Amygdala (tissue), 56 donors: ENCODE measurements at places on chromosomes 2 and 18.

GRCh38 chr2:237177052-237177451, 91.4 kb downstream of the COPS8 start:
- DNase-seq: no peak

DNA sequence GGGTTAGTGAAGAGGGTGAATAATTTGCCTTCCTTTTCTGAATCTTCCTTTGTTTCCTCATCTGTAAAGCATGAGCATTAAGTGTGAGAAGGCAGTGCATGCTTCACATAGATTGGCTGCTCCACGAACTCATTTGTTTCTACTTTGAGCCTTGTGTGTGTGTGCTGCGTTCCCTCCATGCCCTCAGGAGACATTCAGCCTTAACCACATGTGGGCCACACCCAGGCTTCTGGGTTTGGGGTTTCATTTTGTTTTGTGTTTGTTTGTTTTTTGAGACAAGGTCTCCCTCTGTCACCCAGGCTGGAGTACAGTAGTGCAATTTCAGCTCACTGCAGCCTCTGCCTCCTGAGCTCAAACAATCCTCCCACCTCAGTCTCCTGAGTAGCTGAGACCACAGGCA, 843.3 kb downstream of the GALR1 start:
- DNase-seq: no peak

- DNase-seq: no peak
Observed at GRCh38 chr2:80548469-80548868, 243.9 kb upstream of the LRRTM1 start.

- no peak for DNase-seq
Observed at GRCh38 chr2:98508709-98509066, 64.0 kb downstream of the INPP4A start.

GRCh38 chr2:181780047-181780651, 99.8 kb upstream of the NEUROD1 start:
- no peak for DNase-seq

DNA sequence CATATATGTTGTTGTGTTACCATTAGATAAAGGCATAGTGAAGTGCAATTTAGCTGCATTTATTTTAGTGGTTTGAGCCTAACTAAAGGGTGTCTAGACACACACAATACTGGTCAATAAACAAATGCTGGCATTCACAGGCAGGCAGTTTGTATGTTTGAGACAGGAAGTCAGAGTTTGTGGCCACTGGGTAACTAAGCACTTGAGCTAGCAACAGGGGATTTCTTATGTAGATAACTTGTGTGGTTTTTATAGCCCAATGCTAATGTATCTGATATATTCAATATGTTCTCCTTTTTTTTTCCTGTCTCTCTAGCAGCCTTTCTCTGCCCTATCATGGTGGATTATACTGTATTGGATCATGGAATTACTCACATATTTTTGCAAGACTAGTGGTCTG, 38.1 kb downstream of the LRRTM4 start:
- no peak for DNase-seq

- DNase-seq: no peak
Observed at GRCh38 chr2:39881494-39881893, 102.4 kb upstream of the THUMPD2 start.

DNA sequence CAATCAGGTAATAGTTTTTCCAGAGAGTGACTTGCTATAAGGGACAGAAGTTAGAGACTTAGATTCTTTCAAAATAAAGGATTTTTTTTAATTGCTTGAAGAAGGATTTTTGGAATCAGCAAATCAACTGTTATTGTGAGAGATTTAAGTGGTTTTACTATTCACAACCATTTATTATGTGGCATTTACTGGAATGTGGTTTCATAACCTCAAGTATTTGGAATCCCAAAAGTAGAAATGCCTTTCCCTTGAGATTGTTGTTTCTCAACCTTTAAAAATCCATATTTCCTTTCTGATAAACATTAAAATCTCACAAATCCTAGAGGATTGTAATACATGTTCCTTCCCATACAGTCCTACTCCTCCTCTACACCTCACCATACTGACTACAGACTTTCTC, 5.0 kb downstream of the TANK start:
- DNase-seq: no peak

GRCh38 chr18:55458456-55459203, 129.4 kb downstream of the TCF4 start:
- no peak for DNase-seq

DNA sequence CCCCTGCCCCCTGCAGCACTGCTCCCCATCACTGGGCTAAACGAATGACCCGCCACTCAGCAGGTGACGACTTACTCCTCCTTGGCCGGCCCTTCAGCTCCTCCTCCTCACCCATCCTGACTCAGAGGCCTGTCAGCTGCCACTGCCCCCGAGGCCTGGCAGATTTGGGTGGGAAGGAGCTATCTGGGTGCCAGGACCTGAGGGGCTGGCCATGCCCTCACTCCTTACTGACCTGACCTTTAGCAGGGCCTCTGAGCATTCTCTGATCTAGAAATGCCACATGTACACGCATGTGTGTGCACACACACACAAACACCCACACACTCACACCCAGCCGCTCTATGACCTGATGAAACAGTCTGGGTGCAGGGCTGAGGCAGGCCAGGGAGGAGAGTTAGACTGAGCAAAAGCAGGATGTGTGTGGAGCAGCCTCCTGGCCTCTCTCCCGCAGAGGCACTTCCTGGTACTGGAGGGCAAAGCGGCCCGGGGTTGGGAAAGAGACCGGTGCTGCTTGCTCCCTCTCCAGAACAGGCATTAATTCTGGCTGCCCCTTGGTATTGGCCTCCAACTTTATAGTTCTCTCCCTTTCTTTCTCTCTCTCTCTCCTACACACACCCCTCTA, 68.0 kb downstream of the ZFP36L2 start:
- no peak for DNase-seq

GRCh38 chr2:220101980-220102379, 474.6 kb downstream of the SLC4A3 start:
- no peak for DNase-seq

- DNase-seq: no peak
Observed at GRCh38 chr2:51981783-51982182, 949.9 kb upstream of the NRXN1 start.

- peak; percentile 29 for DNase-seq
Observed at GRCh38 chr2:73970850-73971471, 13.7 kb upstream of the TET3 start.

GRCh38 chr18:59308938-59309260, 9.6 kb downstream of the CPLX4 start:
- no peak for DNase-seq

- no peak for DNase-seq
Observed at GRCh38 chr2:70482401-70482800, 71.2 kb downstream of the TGFA start.

- DNase-seq: no peak
Observed at GRCh38 chr18:34976123-34976522, 65.1 kb upstream of the MAPRE2 start.

DNA sequence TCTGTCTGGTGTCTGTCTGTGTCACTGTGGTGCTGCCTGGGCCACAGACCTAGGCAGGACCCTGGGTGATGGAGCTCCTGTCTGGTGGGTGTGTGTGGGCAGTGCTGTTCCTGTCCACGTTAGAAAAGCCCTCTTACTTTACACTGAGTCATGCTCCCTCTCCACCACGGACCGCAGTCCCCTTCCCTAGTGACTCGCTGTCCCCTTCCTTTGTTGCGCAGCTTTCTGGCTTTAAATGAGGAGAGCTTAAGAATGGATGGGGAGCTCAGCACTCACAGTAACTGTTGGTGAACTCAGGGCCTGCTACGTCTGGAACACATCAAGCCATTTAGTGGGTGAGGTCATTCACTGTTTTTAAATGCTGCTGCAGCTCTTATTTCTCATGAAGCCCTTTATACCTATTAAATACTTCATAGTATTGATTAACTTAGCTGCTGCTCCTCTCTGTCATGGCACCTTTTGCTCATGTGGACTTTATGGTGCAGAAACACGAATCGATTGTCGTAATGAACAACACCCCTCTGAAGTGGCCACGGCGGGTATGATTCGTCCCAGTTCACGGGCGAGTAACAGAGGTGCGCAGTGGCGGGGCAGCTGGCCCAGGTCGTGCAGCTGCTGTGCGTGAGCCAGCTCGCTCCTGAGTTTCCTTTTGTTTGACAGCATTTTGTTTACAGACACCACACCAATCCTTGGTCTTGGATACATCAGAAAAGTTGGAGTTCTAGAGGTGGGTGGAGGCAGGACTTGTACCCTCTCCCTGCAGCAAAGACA, 100.4 kb downstream of the LDLRAD4 start:
- no peak for DNase-seq

DNA sequence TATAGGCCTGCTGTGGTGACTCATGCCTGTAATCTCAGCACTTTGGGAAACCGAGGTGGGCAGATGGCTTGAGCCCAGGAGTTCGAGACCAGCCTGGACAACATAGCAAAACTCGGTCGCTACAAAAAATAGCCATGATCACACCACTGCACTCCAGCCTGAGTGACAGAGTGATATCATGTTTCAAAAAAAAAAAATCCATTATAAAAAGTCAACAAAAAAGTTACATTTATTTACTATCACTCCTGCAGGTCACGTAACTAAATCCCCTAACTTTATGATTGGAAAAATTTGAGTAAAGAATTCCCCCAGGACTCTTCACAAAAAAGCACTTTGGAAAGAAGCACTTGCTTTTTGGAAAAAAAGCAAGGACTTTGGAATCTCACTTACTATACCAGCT, 46.4 kb upstream of the AGPS start:
- no peak for DNase-seq

DNA sequence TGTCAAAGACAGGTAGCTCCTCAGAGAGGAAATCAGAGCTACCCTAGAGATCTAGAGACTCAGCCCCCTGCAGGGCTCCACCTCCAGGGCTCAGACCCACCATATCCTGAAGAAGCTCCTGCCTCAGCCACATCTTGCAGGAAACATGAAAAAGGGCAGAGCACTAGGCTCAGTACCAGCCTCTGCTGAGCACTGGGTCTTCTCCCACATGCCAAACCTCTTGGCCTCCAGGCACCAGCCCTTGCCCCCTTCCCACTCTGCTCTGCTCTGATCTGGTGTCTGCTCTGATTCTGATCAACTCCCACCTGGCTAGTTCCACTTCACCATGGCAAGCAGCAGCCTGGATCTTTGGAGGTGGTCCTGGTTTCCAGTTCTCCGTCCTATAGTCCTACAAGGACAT, 114.3 kb upstream of the SLC66A3 start:
- DNase-seq: no peak

GRCh38 chr2:147479358-147479757, 365.5 kb upstream of the ACVR2A start:
- no peak for DNase-seq

GRCh38 chr2:170744248-170745002, 25.8 kb upstream of the ERICH2 start:
- no peak for DNase-seq

GRCh38 chr2:181393472-181393871, 63.7 kb upstream of the ITGA4 start:
- no peak for DNase-seq

DNA sequence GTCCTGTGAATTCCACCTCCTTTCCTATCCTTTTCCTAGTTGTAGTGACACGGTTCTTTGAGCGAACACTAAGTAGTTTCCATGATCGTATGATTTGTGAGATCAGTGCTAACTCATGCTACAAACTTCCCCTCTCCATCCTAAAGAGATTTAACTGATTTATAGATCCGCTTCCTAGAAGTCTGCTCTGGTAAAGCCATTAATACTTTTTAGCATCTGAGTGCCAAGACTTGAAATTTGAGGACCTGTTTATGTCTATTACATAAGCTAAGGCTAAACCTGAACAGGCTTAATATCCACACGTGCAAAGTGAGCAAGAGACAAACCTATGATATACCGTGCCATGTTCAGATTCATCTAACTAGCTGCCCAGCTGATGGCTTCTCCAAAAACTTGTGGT, 14.9 kb downstream of the PROKR1 start:
- DNase-seq: no peak

DNA sequence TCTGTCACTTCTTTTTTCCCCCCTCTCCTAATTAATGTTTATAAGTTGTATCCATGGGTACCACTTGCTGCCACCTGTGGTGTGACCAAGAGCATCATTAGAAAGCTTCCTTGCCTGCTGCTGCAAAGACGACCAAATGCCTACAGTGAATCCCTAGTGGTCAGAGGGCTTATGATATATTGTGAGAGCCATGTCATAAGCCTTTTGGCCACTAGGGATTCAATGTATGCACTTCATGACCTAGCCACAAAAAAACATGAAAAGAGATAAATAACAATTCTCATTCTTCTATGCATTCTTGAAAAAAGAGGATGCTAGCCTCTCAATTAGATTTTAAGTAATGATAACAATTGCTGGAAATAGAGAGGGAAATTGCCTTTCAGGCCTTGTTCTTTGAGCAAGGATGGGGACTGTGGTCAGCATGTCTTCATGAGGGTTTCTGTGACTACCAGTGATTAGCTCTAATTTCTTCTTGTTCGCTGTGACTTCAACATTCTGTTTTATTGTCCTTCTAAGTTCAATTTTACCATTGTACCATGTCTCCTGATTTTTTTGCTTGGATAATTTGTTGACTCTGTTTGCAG, 435.3 kb downstream of the TGIF1 start:
- no peak for DNase-seq
